ENCODE measurements at places on chromosomes 3 and 15.

- no peak for DNase-seq
Measured at GRCh38 chr3:147411238-147411814, 2.2 kb downstream of the ZIC1 start.

GRCh38 chr3:26932752-26933151 lies 310.2 kb downstream of the LRRC3B start:
- DNase-seq, result no peak

- DNase-seq, result no peak
Measured at GRCh38 chr3:24498391-24498790, 3.7 kb upstream of the THRB start.

GRCh38 chr3:154089421-154090420 lies 31.5 kb upstream of the ARHGEF26 start:
- no peak for DNase-seq

GRCh38 chr15:66071160-66071920 lies 182.2 kb downstream of the MEGF11 start:
- no peak for DNase-seq

DNA sequence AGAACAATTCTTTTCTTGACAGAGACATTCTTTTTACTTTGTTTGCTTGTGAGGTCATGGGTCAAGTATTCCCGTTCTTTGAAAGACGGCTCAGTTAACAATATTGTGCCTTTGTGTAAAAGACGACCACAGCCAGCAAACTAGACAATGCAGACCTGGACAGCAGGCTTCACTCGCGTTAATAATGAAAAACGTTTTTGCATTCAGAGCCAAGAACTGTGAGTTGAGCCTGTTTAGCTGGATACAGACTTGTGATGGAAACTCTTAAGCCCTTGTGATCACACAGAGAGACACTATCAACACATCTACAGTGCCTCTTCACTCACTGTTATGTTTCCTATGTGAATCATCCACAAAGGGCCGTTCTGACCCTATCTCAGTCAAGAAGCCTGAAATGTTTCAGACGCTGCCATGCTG lies 37.3 kb upstream of the CMTM7 start:
- DNase-seq, result no peak

- DNase-seq, result no peak
Measured at GRCh38 chr3:129461461-129462146, 21.6 kb downstream of the IFT122 start.

- DNase-seq, result no peak
Measured at GRCh38 chr3:182565916-182566796, 227.1 kb upstream of the ATP11B start.

- no peak for DNase-seq
Measured at GRCh38 chr3:19471138-19471537, 322.8 kb downstream of the KCNH8 start.

DNA sequence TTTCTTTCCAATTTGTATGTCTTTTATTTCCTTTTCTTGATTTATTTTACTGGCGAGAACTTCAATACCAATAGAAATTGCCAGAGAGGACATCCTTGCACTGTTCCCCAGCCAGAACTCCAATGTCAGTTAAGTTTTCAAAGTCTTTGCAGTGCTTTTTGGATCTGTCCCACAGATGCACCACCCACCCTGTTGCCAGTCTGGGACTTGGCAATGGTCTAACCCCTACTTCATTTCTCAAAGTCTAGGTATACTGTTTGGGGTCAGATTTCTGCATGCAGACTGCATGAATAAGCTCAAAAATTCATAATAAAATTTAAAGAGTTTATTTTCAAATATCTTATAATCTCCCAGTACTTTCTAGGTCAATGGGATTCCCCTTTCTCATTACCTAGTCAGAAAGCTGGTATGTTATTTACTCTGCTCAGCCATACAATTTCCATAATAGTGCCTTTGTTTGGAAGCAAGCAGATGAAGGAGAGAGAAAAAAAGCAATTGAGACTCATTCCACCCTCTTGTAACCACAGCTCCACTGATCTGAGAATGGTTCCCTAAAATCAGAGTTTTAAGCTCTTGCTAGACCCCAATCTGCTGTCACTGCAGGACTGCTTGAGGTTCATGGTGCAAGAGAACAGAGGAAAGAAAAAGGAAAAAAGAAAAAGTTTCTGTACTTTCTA lies 125.9 kb upstream of the PLXND1 start:
- DNase-seq, result no peak

DNA sequence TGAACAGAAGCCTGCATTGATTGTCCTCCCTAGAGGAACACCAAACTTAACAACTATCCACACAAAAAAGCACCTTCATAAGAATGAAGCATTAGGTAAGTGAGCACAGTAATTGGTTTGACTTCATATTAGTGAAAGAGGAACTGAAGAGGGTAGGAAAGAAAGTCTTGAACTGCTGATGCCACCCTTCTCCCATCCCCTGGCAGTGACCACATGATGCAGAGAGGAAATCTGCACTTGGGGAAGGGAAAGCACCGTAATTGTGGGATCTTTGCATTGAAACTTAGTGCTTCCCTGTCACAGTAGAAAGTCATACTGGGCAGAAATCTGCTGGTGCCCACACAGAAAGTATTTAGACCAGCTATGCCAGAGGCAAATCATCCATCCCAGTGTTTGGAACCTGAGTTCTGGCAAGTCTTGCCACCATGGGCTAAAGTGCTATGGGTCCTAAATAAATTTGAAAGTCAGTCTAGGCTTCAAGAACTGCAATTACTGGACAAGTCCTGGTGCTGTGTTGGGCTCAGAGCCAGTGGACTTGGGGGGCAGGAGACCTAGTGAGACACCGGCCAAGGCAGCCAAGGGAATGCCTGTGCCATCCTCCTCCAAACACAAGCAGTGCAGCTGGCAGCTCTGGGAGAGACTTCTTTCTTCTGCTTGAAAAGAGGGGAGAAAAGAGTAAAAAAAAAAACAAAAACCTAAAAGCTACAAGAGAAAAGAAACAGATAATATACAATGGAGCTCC lies 63.6 kb downstream of the SLC15A2 start:
- DNase-seq, result no peak

DNA sequence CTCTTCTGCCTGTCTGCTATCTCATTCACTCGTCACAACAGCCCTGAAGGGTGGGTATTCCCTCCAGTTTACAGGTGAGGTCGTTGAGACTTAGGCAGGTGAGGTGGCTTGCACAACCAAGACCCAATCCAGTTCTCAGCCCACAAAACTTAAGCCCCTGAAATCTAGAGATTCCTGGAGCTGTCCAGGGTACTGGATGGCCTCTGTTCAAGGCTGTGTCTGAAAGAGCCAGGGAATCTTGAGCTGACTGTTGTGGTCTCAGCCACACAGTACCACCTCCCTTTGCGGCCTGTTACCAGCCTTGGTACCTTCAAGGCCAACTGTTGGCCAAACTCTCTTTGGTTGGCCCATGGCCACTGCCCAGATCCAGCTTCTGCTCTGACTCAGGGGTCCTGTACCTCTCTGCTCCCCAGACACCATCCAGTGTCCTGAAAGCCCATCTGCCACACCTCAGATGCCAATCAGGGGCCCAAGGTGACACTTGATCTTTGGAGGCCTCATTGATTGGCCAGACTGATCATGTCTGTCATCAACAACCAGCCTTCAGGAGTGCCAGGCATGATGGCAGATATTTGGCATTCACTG lies 10.9 kb upstream of the FAM107A start:
- DNase-seq, result no peak
